Stimulated activated CD4-positive, alpha-beta T cell treated with anti-CD3 and anti-CD28 coated beads, Interleukin-1b, Interleukin-23, amount 100 ng/mL, for 1 hour (primary cell): ENCODE measurements at places on chromosomes 6 and 20.

DNA sequence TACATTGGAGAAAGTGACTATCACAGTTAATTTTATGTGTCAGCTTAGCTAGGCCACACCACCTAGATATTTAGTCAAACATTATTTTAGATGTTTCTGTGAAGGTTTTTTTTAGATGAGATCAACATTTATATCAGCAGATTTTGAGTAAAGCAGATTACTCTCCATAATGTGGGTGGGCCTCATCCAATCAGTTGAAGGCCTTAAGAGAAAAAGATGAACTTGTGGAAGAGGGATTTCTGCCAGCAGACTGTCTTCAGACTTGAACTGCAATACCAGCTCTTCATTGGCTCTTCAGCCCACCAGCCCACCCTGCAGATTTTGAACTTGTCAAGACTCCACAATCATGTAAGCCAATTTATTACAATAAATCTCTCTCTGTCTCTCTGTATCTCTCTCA, 25.1 kb upstream of the FBXO30 start:
- no peak for DNase-seq

- DNase-seq: no peak
These were observed 659.9 kb downstream of the EPM2A start for GRCh38 chr6:145075425-145075824.

DNA sequence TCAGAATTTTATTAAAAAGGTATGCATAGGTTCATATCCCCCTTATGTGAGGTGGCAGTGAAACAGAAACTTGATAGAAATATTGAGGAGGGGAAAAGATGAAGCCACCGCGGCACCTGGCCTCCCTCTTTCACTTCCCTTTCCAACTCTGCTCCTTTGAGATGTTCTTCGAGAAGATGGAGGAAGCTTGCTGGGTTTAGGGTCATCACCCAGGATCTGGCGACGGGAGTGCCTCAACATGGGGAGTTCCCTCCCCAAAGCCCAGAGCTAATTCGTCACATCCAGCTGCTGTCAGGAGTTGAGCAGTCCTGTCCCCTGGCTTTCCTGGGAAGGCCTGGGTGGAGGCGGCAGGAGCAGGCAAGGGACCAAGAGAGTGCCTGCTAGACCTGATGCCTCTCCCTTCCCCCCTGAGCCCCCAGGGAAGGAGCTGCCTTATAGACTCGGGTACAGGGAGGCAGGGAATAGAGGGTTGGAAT, 29.1 kb downstream of the RREB1 start:
- DNase-seq: no peak

DNA sequence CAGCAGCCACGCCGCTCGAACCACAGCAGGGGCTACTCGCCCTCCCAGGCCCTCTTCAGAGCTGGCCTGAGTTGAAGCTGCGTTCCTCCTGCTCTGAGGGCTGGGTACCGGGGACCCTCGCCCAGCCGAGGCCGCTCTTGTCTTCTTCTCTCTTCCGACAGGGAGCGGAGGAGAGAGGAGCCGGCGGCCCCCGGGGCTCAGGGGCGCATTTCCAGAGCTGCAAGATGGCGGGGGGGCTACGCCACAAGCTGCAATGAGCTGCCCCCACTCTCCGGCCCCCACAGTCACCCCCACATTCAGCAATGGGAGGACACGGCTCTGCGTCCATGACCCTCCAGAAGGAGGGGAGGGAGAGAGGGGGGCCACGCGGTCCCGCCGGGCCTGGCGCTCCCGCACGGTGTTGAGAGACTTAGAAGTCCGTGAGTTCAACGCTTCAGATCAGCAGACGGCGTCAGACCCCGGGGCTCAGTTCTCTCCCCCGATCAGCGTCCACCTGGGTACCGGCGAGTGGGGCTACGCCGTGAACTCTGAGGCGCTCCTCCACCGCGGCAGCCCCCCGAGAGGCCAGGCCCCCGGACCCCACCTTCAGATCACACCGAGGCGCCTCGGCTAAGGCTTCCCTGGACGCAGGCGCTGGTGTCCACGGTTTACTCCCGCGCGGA, 31.6 kb downstream of the SLC2A4RG start:
- no peak for DNase-seq
